ENCODE measurements at places on chromosomes 3 and 15.

DNA sequence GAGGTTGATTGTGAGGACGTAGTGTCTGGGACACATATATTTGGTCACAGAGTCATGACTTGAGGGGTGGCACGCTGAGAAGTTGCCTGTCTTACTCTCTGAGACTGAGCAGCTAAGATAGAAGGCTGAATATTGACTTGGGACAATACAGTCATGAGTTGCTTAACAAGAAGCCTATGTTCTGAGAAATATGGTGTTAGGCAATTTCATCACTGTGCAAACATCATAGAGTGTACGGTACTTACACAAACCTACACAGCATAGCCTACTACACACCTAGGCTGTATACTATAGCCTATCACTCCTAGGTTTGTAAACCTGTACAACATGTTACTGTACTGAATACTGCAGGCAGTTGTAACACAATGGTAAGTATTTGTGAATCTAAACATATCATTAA is 30.3 kb upstream of the SPESP1 start:
- no peak for DNase-seq

DNA sequence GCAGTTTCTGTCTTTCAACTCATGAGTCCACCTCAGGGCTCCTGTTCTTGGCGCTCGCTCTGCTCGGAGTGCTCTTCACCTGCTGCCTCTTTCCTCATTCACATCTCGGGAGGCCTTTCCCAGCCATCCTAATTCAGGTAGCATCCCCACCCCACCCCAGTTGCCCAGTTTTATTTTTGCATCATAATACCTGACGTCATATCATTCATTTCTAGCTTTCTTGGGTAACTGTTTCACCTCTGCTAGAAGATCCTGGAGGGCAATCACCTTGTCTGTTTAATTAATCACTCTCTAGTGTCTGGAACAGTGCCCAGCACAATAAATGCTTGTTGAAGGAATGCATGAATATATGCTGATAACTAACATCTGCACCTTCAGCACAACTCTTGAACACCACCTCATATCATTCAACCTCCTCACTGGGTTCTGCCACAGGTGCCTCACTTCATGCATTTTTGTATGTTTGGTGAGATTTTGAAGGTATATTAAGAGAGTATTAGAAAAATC is 7.6 kb downstream of the NUSAP1 start:
- DNase-seq, result no peak

DNA sequence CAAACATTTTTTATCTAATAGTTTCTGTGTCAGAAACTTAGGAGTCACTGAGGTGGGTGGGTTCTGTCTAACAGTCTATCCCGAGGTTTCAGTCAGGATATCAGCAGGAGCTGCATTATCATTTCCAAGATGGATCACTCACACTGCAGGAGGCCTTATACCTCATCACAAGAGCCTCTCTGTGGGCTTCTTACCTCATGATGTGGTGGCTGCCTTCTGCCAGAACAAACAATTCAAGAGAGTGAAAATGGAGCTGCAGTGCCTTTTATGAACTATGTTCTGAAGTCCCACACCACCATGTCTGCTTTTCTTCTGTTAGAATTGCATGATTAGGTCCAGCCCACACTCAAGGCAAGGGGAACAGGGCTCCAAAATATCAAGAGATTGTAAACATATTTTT is 27.9 kb downstream of the RFX7 start:
- DNase-seq, result no peak

- DNase-seq, result no peak
Measured at GRCh38 chr15:66047321-66048024, 178.2 kb downstream of the RAB11A start.

GRCh38 chr3:150242220-150242936 is 165.7 kb upstream of the TSC22D2 start:
- DNase-seq, result no peak

GRCh38 chr3:182713111-182713510 is 80.2 kb upstream of the ATP11B start:
- DNase-seq, result no peak

- no peak for DNase-seq
Measured at GRCh38 chr3:187120326-187120725, 19.0 kb downstream of the RPL39L start.

GRCh38 chr3:150871192-150871591 is 34.0 kb downstream of the MINDY4B start:
- DNase-seq, result no peak

DNA sequence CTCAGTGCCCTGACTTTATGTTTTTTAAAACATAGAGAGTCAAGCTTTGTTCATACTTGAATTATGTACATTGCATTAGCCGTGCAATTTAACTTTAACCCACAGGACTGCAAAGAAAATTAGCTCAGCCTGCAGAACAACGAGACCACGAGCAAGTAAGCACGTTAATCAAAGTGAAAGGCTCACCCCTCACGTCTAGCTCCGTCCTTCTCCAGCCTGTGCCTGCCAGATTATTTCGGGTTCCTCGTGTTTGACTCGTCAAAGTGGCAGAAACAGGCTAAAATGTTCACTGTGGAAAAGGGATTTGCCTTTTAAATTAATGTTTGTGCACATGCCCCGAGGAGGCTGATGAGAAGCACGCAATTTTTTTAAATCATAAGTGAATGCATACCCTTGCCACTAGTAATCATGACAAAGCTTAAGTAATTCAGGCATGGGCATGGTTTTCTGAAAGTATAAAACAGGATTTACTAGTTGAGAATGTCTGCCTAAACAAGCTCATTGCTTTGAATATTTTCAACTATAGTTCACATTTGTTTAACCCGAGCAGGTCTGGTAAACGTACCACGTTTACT is 15.3 kb downstream of the ZBTB38 start:
- DNase-seq, result no peak

GRCh38 chr3:69855436-69856162 is 116.3 kb downstream of the MITF start:
- DNase-seq, result no peak

GRCh38 chr15:63494408-63494807 is 10.0 kb upstream of the USP3 start:
- no peak for DNase-seq

DNA sequence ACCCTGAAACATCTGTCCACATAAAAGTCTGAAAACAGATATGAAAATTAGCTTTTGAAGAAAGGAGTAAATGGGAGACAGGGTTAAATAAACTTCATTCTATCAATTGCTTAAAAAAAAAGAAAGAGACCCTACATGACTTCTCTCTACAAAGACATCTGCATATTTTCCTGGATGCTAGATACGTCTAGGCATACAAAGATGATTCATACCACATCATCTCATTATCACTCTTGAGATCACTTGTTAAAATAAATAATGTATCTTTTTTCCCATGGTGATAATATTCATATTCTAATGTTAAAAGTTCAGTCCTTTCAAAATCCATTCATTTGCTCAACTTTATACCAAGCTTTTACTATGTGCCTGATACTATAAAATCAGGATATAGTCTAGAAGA is 295.8 kb downstream of the MAGI1 start:
- no peak for DNase-seq

- DNase-seq, result no peak
Measured at GRCh38 chr3:186571644-186572013, 1.1 kb downstream of the DNAJB11 start.

- DNase-seq, result no peak
Measured at GRCh38 chr15:80595396-80595795, 99.7 kb upstream of the ABHD17C start.

- DNase-seq, result no peak
Measured at GRCh38 chr15:74316141-74316540, 51.3 kb downstream of the CYP11A1 start.

DNA sequence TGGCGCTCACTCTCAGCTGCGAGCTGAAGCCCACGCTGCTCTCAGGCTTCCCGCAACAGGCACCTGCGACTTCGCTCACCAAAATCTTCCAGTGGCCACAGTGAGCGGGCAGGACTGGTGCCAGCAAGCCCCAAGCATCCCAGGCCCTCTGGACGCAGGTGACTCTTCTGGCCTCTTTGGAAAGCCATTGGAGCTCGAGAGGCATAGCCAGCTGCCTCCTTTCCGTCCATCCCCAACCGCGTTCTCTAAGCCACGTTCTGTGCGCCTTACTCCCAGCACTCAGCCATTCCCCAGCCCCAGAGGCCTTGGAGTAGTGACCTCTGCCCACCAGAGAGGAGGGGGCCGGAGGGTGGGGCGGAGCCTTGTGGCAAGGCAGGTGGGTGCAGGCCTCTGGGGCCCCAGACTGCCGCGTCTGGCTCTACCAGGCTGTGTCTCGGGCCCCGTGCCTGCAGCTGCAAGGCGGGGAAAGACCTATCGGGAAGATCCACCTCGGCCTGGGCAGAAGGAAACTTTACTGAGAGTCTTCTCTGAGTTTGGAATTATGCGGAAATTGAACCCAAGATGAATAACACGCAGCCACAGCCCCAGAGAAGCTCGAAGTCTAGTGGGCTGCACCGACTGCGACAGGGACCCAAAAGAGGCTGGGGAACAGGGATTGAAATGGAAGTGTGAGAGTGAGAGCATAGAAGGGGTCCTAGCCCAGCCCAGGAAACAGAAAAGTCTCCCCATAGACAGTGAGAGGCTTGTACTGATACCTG is 3.6 kb upstream of the SOX14 start:
- DNase-seq, result no peak

- DNase-seq, result no peak
Measured at GRCh38 chr3:154480033-154480432, 50.0 kb upstream of the GPR149 start.

DNA sequence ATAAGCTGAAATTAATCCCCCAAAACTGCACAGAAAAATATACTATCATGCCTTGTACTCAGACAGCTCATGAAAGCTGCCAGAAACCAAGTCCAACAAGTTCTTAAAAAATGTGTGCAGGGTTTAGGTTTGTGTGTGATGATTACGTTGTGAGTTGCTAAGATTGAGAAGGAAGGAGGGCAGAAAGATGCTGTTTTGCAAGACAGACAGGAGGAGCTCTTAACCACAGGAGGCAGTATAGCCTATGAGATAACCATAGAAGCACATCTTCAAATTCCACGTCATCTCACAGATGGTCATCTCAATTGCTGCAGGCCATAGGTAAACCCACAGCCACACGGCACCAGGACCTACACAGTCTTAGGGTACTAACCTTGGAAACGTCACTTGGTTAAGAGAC is 191.9 kb downstream of the STT3B start:
- DNase-seq, result no peak

GRCh38 chr15:29988701-29989100 is 94.1 kb upstream of the GOLGA8J start:
- no peak for DNase-seq

GRCh38 chr3:151869181-151869580 is 4.3 kb upstream of the SUCNR1 start:
- DNase-seq, result no peak

Data from stimulated activated CD4-positive, alpha-beta T cell treated with anti-CD3 and anti-CD28 coated beads, TNF-alpha, amount 100 ng/mL, for 4 hours (primary cell).